ACHN (cell line): ENCODE measurements at places on chromosomes 2 and 18.

GRCh38 chr2:68287580-68288441 is 31.9 kb downstream of the CNRIP1 start:
- DNase-seq: no peak

GRCh38 chr2:98484121-98484557 is 39.5 kb downstream of the INPP4A start:
- no peak for DNase-seq

- peak; percentile 92 for DNase-seq
Observed at GRCh38 chr2:8086796-8087479, 594.9 kb upstream of the ID2 start.

GRCh38 chr2:188244383-188244782 is 47.3 kb upstream of the GULP1 start:
- no peak for DNase-seq

DNA sequence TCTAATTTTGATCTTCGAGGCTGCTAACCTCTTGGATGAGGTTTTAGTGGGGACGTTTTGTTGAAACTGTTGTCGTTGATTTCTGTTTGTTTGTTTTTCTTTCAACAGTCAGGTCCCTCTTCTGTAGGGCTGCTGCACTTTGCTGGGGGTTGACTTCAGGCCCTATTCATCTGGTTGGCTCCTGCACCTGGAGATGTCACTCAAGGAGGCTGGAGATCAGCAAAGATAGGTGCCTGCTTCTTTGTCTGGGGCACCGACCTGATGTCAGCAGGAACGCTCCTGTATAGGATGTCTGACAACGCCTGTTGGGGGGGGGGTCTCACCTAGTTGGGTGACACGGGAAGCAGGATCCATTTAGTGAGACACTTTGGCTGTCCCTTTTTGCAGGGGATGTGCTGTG is 915.6 kb upstream of the CHAC2 start:
- no peak for DNase-seq

DNA sequence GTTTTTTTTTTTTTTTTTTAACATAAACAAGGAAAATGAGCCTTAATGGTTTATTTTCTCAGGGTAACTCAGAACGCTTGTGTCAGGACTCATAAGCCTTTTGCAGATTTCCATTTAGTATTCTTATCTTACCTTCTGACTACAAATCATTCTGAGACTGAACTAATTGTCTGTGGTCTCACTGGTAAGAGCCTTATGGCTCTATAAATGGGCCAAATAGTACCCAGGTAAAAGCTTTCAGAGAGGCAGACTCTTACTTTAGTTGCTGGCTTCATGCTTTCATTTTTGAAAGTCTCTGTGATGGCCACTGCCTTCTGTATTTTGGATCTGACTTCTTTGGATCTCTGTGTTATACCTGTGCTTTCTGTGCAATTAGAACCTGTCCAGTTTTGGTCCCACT is 403.4 kb downstream of the RIT2 start:
- no peak for DNase-seq

- peak; percentile 10 for DNase-seq
Observed at GRCh38 chr2:101698844-101699754, 1.6 kb downstream of the MAP4K4 start.

DNA sequence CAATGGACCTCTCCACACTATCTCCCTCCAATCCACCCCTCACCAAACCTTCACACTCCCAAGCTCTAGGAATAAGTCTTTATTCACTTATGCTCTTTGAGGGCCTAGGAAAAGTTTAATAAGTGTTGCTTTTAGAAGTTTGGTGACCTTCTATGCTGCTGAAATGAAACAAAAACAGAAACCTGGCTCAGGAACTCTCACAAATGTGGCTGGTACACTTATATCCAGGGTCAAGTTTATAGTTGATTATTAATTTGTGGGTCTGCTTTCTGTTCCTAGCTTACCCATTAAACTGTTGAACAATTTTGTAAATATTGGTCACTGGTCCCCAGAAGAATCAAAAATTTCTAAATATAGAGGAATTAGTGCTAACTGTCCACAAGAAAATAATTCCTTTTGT is 14.2 kb upstream of the ANKRD44 start:
- DNase-seq: no peak

GRCh38 chr2:162241571-162241970 is 1.7 kb downstream of the FAP start:
- DNase-seq: no peak

GRCh38 chr18:49651033-49651432 is 89.2 kb downstream of the LIPG start:
- no peak for DNase-seq

DNA sequence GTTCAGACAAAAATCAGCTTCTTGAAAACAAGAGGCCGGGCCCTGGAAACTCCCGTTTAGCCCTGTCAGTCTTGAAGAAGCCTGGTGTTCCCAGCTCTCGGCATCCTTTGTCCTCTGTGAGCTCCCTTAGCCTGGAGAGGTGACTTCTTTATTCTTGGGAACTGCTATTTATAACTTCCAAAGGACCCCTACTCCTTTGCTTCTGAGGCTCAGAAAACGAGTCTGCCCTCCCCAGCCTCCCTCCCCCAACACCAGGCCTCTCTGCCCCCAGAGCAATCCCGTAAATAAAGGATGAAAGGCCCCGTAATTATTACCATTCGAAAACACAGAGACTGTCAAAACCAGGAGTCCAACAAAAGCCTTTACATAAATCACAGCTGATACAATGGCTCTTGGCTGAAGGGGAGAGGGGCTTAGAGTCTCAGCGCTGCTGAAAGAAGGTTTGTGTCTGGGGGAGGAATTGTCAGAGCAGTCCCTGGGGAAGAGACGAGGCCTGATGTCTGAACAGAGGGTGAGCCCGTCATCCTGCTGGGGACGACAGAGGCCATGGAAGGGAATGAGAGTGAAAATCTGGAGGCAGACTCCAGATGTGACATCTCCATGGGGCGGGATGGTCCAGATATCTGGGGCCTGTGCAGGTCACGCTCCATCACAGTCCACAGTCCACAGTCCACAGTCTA is 283.0 kb downstream of the MYCN start:
- no peak for DNase-seq

GRCh38 chr2:134359367-134360081 is 105.7 kb downstream of the MGAT5 start:
- no peak for DNase-seq

GRCh38 chr18:79814373-79814772 is 16.6 kb downstream of the KCNG2 start:
- no peak for DNase-seq

GRCh38 chr2:69483024-69483423 is 45.8 kb upstream of the NFU1 start:
- DNase-seq: no peak

DNA sequence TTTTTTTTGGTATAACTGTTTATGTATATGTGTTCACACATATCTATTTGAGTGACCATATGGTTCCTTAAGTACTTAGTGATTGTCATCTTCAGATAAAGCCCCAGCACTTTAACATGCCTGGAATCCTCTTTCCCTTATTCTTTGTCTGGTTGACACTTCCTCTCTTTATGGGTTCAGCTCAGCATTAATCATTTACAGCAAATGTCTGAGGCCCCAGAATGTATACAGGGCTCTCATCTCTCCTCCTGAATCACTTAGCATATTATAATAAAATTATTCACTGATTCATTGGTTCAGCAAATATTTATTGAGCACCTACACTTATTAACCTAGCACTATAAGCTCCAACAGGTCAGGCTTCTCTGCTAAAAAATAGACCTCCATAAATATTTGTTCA is 43.5 kb upstream of the CD28 start:
- no peak for DNase-seq

DNA sequence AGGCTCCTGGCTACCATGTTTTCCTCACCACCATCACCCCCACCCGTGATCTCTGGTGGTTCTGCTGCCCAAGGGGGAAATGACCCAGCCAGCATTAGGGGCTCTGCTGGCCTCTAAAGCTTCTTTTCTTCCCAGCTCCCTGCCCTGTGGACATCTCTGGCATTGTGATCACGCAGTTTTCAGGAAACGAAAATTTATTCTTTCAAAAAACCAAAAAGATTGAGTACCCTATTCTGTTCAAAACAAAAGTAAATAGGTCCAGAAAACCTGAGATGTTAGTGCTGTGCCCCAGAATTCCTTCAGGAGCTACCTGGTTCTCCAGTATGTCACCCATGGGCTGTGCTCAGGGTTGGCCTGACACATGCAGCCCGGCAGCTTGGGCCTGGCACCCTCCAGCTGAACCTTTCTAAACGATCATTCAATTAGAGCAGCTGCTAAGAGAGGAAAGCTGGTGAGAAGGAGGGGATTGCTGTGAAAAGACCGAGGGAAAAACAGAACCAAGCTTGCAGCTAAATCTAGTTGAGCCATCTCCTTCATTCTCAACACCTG is 157.5 kb downstream of the MGAT5 start:
- no peak for DNase-seq

DNA sequence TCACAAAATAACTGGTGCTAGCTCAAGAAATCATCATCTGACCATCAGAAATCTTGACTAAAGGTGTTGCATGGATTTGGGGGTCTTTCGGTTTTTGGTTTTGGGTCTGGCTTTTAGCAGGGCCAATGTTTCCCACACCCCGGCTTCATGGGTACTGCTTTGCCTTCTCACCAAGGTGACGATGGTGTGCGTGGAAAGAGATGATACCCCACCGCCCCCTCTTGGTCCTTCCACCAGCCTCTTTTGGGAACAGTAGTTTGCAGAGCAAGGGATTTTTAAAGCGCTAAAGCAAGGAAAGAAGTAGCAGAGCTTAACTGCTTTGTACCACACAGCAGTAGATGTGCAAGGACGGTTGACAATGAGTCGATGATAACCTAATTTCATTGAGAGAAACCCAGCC is 42.3 kb downstream of the BOLA3 start:
- no peak for DNase-seq

- DNase-seq: no peak
Observed at GRCh38 chr2:55088400-55088799, 38.1 kb upstream of the RTN4 start.

DNA sequence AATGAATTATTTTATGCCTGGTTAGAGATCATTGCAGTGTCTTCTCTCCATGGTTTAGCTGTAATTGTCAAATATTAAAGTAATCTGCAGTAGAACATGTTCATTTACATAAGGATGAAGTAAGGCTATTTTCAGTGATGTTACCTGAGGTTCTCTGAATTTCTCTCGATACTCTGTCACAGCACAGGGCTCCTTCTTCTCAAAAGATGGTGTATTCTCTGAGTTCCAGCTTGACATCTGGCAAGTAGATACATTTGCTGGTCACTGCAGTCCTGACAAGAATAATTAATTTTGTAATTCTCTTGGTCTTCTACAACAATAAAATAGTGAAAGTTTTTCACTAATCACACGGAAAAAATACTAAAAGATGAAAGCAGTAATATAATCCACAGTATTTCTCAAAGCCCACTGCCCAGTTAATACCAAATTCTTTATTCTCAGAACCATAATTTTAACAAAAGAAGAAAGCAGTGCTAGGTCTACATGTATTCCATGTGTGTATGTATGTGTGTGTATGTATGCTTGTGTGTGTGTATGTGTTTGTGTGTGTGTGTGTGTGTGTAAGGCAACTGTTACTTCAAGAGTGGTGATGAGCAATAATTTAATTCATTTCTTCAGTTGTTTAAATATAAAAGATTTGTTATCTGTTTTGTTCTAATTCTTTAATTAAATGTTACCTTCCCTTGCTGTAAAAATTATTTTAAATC is 1165.5 kb upstream of the SLC39A10 start:
- DNase-seq: no peak

GRCh38 chr2:188629753-188630527 is 338.3 kb downstream of the GULP1 start:
- DNase-seq: no peak

GRCh38 chr2:9053534-9053931 is 50.0 kb upstream of the MBOAT2 start:
- DNase-seq: no peak

DNA sequence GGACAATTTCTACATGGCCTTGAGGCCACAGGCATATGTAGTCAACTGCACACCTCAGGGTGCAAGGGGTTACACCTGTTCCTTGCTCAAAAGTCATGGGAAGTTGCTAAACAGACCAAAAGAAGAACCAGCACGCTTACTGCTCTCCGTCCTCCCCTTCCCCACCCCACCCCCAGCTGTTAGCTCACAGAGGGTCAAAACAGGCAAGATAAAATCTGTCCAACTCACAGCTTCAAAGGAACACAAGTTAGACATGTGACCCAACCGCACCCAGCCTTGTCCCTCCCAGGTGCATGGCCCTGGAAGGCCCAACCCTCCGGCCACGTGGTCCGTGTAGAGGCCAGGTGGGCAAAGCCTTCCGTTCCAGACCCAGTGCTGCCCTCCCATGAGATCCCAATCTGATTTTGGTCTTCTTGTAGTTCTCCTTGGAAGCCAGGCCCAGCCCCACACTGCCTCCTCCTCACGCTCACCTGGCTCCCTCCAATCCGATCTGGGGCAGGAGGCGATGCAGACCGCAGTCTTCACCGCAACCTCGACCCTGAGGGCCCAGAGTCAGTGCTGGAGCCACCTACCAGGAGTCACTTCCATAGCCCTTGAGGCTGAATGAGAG is 14.5 kb upstream of the ASPRV1 start:
- no peak for DNase-seq

- DNase-seq: peak; percentile 86
Observed at GRCh38 chr2:26401739-26402541, at the start of gene DRC1. DRC1 (plus strand) TSS chr2:26401920; CDS start chr2:26401990, 70 bp downstream.

GRCh38 chr2:151905963-151906632 is 77.9 kb upstream of the ARL5A start:
- DNase-seq: no peak
